ENCODE measurements at places on chromosomes 7 and 10.

DNA sequence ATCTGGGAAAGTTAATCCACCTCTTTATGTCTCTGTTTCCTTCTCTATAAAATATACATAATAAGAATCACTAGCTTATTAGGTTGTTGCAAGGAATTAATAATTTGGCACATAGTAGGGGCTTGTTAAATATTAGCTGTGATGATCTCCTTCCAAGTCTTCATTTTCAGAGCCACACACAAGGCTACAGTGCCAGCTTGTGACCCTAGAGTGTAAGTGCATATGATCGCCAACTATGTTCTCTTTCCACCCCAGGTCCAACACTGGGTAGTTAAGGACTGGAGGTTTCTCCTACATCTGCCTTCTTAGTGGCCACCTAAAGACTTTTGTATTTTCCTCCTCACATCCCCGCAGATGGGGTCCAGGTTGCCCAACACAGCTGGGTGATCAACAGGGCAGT is 17.9 kb upstream of the ACSM6 start:
- DNase-seq = no peak

DNA sequence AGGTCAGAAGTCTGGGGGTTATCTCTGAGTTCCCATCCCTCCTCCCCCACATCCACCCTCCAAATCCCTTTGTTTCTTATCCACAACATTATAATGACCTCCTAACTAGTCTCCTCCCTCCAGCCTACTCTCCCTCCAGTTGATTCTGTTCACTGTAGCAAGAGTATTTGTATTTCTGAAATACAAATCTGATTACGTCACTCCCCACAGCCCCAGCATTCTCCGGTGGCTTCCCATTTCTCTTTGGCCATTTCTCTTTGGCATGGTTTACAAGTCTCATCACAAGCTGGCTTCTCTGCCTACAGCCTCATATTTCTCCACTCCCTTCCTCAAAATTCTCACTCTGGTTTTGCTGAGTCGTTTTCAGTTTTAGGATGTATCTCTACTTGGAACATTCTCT is 24.6 kb upstream of the MRPS33 start:
- DNase-seq = no peak

- DNase-seq = no peak
These were observed 284.3 kb downstream of the PARD3 start for GRCh38 chr10:34530778-34531177.

GRCh38 chr7:20449176-20449575 is 118.5 kb downstream of the ITGB8 start:
- DNase-seq = no peak

GRCh38 chr7:128274884-128275603 is 34.0 kb downstream of the LEP start:
- no peak for DNase-seq
